ENCODE measurements at places on chromosomes 2 and 18.

GRCh38 chr2:68098291-68098797, 35.5 kb upstream of the C1D start:
- no peak for DNase-seq

DNA sequence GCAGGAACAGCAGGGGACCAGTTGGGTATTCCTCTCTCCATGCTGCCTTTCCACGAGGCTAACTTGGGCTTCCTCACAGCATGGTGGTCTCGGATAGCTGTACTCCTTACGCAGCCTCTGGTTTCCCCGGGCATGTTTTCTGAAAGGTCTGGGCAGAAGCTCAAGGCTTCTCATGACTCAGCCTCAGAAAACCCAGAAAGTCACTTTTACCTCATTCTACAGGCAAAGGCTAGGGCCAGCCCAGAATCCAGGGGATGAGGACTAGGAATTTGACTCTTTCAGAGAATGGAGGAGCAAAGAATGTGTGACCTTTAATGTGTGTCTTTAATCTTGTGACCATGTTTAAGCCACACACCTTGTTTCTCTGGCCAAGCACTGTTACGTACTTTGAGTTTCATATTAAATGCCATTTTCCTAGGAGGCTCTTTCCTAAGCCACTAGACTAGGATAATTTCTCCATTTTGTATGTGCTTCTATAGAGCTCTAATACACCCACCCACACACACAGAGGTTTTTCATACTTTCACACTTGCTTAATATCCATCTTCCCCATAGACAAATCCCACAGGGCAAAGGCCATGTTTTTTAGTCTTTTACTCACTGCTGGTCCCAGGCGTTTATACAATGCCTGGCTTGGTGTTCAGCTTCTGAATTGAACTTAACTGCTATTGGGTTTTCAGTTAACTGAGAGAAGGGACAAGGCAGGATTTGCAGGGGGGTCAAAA, 77.3 kb downstream of the LONRF2 start:
- DNase-seq: no peak

DNA sequence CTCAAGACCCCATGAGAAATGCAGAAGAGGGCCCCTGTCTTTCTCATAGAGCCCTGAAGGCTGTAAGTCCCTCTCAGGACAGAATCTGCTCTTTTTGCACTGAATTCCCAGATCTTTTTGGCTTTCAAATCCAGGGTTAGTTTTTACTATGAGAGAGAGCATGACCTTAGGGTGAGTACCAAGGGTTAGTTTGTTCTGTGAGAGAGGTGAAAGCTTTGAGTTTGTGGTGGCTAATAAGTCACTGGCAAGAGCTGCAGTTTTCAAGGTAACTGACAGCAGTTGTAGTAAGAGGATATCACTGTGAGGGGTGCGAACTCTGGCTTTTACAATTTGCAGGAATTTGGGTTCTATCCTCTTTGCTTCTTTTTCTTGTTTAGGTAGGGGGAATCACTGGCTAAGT, 248.4 kb upstream of the KCNH7 start:
- no peak for DNase-seq

DNA sequence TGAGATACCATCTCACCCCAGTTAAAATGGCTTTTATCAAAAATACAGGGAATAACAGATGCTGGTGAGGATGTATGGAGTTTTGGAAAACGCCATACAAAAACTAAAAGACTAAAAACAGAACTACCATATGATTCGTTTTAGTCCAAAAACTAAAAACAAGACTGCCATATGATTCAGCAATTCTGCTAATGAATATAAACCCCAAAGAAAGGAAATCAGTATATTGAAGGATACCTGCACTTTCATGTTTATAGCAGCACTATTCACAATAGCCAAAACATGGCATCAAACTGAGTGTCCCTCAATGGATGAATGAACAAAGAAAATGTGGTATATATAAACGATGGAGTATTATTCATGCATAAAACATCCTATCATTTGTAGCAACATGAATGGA, 224.4 kb upstream of the MC4R start:
- DNase-seq: no peak

- DNase-seq: no peak
These were observed 372.5 kb downstream of the GALR1 start for GRCh38 chr18:77622009-77622692.
